ENCODE measurements at places on chromosomes 1 and 21. TPM values are rescaled to one million over a fixed set of nuclear protein-coding genes. Genes with fewer than 3 reads are reported as not detected.

Gene METTL25B
- total RNA-seq: 8.1 TPM

Gene NOS1AP
- total RNA-seq: 6.8 TPM

Gene PLA2G5
- 1.9 TPM for total RNA-seq

Gene FCAMR
- 0.20 TPM for total RNA-seq

GRCh38 chr1:67830928-67831830 is 2.1 kb downstream of the GNG12 start:
- peaks cover 8% of the 10 kb centered on the region for H3K27me3 ChIP-seq
- peak overlapping the region; percentile 85 for H3K4me3 ChIP-seq
- no peak for DNase-seq
- no peaks in the 10 kb centered on the region for H3K36me3 ChIP-seq

DNA sequence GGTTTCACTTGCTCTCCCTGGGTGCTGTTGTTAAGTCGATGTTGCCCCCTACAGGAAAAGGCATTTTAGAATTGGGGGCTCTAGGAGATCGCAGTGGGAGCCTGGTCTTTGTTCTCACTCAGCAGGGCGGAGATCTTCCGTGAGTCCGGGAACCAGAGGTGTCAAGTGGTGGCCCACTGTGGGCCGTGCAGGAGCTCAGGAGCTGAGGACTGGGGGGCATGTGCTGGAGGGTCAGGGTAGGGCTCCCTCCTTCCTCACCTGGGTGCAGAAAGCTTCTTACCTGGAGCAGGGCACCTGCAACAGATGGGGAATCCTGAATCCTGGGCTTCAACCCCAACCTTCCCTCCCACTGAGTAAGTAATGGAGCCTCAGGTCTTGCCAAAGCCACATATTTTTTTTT is 392.7 kb downstream of the NPHP4 start:
- peaks cover 9% of the 10 kb centered on the region for H3K4me1 ChIP-seq
- DNase-seq: no peak
- no peaks in the 10 kb centered on the region for H3K36me3 ChIP-seq
- no peak overlapping the region for H3K4me3 ChIP-seq
- no peaks in the 10 kb centered on the region for H3K27me3 ChIP-seq
- no peak overlapping the region for H3K27ac ChIP-seq

- DNase-seq: no peak
- peaks cover 10% of the 10 kb centered on the region for H3K36me3 ChIP-seq
- no peak overlapping the region for H3K27ac ChIP-seq
- H3K4me3 ChIP-seq: no peak overlapping the region
- H3K27me3 ChIP-seq: peaks cover 2% of the 10 kb centered on the region
- H3K4me1 ChIP-seq: peaks cover 61% of the 10 kb centered on the region
Measured at GRCh38 chr21:45415188-45415942, 10.4 kb downstream of the COL18A1 start.

GRCh38 chr1:29645586-29645985 is 409.3 kb downstream of the PTPRU start:
- H3K27me3 ChIP-seq: no peaks in the 10 kb centered on the region
- no peak overlapping the region for H3K27ac ChIP-seq
- no peaks in the 10 kb centered on the region for H3K4me1 ChIP-seq
- H3K4me3 ChIP-seq: no peak overlapping the region
- no peaks in the 10 kb centered on the region for H3K36me3 ChIP-seq

GRCh38 chr1:236489710-236490377 is 33.9 kb upstream of the LGALS8 start:
- no peaks in the 10 kb centered on the region for H3K36me3 ChIP-seq
- no peaks in the 10 kb centered on the region for H3K27me3 ChIP-seq
- H3K27ac ChIP-seq: no peak overlapping the region
- no peaks in the 10 kb centered on the region for H3K4me1 ChIP-seq
- DNase-seq: peak; percentile 52

- no peak for DNase-seq
- H3K27ac ChIP-seq: no peak overlapping the region
- H3K27me3 ChIP-seq: no peaks in the 10 kb centered on the region
- H3K36me3 ChIP-seq: no peaks in the 10 kb centered on the region
Measured at GRCh38 chr1:209364716-209365115, 218.8 kb upstream of the CAMK1G start.

- no peak overlapping the region for H3K4me3 ChIP-seq
- no peaks in the 10 kb centered on the region for H3K36me3 ChIP-seq
- H3K4me1 ChIP-seq: peaks cover 13% of the 10 kb centered on the region
- no peak for DNase-seq
- peaks cover 3% of the 10 kb centered on the region for H3K27me3 ChIP-seq
Measured at GRCh38 chr21:36159356-36159921, 2.8 kb downstream of the DOP1B start.

DNA sequence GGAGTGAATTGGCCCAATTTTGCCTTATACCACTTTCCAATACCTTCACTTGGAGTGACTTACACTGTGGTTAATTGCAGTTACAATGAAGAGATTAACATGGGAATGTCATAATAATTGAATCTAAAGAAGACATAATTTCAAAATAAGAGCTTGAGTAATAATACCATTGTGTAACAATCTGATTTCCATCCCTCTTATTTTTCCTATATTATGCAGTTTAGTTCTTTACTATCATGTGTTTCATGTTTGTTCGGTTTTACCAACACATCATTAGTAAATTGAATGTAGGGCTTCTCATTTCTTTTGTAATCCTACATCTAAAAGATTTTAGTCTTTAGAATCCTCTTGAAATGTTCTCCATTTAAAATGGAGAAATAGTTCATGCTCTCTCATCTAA is 19.2 kb upstream of the XPR1 start:
- H3K27me3 ChIP-seq: no peaks in the 10 kb centered on the region
- H3K4me3 ChIP-seq: no peak overlapping the region
- H3K4me1 ChIP-seq: no peaks in the 10 kb centered on the region
- no peak for DNase-seq
- no peaks in the 10 kb centered on the region for H3K36me3 ChIP-seq

DNA sequence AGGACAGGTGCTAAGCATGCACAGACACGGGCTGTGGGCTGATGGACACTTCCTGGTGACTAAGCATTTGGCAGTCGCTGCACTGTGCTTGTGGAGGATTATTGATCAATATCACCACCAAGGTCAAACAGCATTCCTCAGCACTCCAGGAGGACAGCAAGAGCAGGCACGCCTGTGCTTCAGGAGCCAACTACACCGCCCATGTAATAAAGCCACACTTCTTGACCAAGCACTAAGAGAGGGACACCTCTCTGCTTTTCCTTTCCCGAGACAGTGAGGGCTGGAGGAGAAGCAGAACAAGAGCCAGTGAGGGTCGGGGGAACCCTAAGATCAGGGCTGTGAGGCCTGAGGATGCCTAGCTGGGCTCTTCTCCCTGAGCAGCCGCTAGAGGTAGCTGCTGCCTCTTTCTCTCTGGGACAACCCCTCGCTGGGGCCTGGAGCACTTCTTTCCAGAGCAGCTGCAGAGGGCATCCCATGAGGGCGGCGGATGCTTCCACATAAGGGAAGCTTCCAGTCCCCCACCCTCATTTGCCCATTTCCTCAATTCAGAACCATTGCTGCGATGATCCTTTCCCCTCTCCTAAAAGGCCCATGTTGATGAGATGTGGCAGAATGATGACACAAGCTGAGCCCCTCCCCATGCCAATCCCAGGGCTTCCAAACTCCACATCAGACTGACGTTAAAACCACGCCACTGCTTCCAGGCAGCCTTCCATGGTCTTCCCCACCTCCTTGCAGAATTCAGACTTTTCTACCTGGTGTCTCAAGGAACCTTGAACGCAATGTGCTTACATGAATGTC is 19.1 kb downstream of the RAB7B start:
- H3K36me3 ChIP-seq: no peaks in the 10 kb centered on the region
- no peaks in the 10 kb centered on the region for H3K27me3 ChIP-seq
- no peak for DNase-seq
- no peak overlapping the region for H3K4me3 ChIP-seq
- no peak overlapping the region for H3K27ac ChIP-seq
